Amniotic stem cell (primary cell): ENCODE measurements at places on chromosomes 12 and 14.
A peak's percentile ranks its signal among the peaks of the same experiment; 100 is the strongest.

- no peak for DNase-seq
These were observed 32.0 kb upstream of the CDKN3 start for GRCh38 chr14:54364555-54365415.

GRCh38 chr12:85279449-85280164 lies 413 bp upstream of the ALX1 start:
- no peak for DNase-seq

GRCh38 chr12:49776413-49776812 lies 35.1 kb downstream of the TMBIM6 start:
- peak; percentile 71 for DNase-seq

DNA sequence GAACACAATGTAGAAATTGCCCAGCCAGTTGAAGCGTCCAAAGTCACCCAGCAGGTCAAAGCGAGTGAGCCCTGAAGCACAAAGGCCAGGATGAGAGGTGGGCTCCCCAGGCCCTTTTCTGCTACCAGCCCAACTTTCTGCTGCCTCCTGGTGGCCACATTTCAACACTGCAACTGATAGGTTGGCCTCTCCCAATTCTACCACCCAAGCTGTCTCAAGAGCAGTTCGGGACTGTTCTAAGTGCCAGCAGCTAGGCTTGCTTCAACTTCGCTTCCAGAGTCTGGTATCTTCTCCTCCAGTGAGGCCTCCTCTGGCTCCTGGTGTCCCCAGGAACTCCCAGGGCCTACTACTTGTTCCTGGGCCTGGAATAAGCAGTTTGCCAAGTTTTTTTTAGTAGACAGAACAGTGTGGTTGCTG lies 3.4 kb upstream of the DHH start:
- DNase-seq: no peak

DNA sequence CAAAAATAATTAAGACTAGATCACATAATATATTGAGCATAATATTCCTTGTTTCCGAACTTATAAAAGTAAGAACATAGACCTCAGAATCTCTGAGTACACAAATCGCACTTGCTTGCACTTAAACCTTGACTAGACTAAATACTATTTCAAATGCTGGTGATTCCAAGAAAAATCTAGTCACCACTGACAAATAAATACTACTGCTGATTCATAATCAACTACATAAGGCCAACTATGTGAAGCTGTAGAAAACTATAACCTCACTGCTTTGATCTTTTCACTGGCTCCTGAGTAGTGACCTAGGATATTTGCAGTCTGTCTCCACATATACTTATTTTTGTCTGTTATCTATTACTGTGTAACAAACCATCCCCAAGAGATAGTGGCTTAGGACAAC lies 245.4 kb downstream of the DIO2 start:
- DNase-seq: no peak
